ENCODE measurements at places on chromosomes 7 and 10.

DNA sequence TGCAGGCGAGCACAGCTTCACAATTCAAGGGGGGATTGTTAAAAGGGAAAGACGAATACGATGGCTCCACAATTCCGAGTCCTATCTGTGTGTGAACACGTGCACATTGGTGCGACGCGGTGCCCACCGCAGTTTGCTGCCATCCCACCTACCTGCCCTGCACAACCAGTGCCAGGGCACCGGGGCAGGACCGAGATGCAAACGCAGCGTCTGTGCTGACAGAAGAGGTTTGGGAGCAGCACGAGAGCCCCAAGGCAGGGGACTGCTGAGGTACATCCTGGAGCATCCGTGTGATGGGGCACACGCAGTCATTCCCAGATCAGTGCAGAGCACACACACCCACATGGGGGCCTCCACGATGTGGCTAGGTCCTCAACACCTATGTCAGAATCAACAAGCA lies 221.3 kb downstream of the DNAJB6 start:
- DNase-seq, result no peak

DNA sequence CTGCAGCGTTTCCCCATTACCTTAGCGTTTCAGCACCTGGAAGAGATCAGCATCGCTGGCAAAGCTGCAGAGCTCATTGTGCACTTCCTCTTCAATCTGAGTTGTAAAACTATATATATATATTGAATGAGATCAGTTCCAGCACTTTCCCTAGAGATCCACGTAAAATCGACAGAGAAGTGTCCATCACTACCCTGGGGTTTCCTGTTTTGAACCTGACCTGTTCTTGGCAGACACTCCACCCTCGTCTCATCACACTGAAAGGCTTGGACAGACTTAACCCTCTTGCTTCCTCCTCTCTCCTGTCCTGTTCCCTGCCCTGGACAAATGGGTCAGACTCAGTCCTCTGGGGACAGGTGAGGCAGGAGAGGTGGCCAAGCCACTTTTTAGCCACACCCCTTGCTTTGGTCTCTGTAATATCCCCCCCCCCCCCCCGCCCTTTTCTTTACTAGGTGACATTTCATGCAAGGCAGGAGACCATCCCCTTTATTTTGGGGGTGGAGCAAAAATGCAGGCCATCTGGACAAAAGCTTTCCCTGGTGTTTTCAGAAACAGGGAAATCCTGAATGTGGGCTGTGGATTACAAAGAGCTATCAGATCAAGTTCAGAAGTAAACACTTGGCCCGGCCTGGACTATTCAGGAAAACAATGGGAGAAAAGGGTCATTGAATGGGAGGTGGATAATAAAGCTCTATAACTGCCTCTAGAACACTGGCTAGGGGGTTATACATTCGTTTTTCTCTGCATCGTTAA lies 83.7 kb upstream of the KDM7A start:
- DNase-seq, result no peak

DNA sequence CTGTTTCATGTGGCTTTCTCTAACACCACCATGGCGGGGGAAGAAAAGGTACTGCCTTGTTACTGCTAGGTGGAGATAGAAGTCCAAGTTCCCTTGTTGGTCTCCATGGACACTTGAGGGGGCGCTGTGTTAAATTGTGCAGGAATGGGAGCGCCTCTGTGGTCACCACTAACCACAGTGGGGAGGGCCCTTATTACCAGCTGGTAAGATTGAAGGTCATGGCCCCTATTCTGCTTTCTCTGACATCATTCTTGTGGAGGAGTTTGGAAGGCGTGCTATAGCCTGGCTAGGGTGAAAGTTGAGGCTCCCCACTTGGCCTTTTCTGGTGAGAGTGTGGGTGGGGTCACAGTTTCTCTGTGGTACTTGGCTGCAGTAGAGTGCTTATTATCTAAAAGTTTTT lies 14.9 kb upstream of the MXI1 start:
- DNase-seq, result no peak

GRCh38 chr10:113953505-113954272 lies 90.0 kb upstream of the ADRB1 start:
- no peak for DNase-seq

DNA sequence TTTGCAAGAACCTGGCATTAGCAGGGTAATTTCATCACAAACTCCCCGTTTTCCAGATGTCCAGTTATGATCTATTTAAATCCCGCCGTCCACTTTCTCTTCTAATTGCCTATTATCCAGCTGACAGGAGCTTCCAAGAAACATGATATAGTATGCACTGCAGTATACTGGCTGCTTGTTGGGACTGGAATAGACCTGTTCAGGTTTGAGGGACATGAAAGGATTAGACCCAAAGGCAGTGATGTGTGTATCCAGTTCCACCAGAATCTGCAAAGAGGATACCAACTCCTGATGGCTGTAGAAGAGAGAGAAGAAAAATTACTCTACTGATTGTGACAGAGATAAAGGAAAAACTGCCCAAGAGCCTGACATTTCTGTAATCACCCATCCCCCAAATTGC lies 8.9 kb downstream of the MSS51 start:
- no peak for DNase-seq

Data from amniotic stem cell (primary cell).